ENCODE measurements at places on chromosomes 16 and 17. TPM values are rescaled to one million over a fixed set of nuclear protein-coding genes. Genes with fewer than 3 reads are reported as not detected.

CCL4L2 gene
- not detected for total RNA-seq

DNA sequence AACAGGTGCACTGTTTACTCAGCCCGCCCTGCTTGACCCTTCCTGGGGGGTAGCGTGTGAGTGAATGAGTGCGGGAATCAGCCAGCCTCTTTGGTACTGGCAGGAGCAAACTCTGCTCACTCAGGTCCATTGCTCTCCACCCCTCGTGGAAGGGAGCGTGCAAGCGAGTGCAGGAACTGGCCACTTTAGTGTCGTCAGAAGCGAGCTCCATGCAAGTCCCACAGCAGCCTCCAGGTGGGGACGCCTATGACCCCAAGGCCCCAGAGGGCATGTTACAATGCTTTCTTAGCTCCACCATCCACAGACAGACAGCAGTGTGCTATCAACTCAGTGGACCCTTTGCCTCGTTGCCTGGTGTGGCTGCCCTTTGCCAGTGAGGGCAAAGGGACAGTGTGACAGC, 1025.1 kb upstream of the CDH8 start:
- DNase-seq: no peak

DNA sequence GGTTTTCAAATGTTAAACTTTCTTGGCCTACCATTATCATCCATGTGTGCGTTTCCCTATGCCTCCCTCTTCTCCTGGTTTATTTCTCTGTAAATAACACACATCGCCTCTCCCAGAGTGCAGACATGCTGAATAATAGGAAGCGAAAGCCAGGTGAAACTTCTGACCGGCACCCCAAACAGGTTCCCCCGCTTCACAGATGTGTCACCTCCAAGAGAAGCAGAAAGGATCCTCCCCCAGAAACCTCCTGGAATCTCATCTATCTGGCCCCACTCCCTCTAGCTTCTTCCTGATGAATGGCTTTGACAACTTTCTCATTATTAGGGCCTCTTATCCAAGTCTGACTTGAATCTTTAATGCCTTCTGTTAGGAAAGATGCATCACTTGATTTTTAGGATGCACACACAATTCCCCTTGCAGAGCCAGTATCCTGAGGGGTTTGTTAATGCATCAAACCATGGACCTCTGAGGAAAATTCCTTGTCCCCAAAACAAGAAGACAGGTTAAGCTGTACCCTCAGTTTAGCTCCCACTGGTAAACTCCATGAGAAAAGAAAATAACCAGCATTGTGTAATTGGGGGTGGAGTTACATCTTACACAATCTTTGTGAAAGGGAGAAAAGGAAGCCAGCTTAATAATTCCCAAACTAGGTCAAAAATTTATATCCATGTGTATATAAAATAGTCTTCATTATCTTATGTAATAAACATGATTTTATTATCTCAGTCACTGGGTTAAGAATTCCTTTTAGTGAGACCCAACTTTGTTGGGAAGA, 20.1 kb upstream of the HYDIN start:
- DNase-seq: no peak

DNA sequence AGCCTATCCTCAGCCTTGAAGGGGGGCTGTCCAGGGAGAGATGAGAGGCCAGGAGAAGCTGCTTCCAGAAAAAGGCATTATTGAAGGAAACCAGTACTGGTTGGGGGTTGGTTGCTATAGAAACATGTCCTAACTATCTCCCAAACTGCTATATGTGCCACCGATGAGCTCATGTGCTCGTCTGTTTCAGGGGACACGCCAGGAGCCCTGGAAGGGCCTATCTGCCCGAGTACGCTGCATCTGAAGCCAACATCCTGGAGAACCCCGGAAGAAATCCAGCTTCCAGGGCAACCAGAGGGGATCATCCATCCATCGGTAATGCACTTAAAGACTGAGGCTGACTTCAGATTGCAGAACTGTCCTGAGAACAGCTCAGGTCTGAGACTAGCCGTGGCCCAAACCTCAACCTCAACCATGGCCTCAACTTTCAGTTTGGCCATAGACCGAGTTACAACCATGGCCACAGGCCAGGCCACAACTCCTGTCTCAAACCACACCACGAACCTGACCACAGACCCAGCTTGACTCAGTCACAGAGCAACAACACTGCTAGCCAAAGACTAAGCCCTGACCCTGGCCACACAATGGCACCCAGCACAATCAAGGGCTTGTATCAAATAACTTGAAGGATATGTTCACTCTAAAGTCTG, 10.2 kb downstream of the PITPNM3 start:
- DNase-seq: no peak

SLC46A1 gene
- 1.9 TPM for total RNA-seq

FN3K gene
- total RNA-seq: 7.0 TPM

FAM171A2 gene
- 7.0 TPM for total RNA-seq

CDH5 gene
- 713 TPM for total RNA-seq

CES5A gene
- total RNA-seq: not detected

- DNase-seq: peak; percentile 18
These were observed 75.8 kb upstream of the MED13 start for GRCh38 chr17:62140836-62141235.

- peak; percentile 72 for DNase-seq
These were observed 4.2 kb upstream of the ATXN7L3 start for GRCh38 chr17:44203731-44204440.

DNA sequence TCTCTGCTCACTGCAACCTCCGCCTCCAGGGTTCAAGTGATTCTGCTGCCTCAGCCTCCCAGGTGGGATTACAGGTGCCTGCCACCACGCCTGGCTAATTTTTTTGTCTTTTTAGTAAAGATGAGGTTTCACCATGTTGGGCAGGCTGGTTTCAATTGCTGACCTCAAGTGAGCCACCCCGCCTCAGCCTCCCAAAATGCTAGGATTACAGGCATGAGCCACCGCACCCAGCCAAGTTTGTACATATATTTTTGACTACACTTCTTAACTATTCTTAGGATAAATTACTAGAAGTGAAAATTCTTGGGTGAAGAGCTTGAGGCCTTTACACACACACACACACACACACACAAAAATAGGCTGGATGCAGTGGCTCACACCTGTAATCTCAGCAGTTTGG, 1.4 kb upstream of the ITGAM start:
- DNase-seq: no peak
